Right renal pelvis (tissue), 4 donors: ENCODE measurements at places on chromosomes 2 and 18. TPM values are rescaled to one million over a fixed set of nuclear protein-coding genes. Genes with fewer than 3 reads are reported as not detected.

GRCh38 chr18:77118256-77119090 is 14.1 kb downstream of the MBP start:
- DNase-seq, result no peak

- DNase-seq, result no peak
Observed at GRCh38 chr2:181054843-181055242, 74.4 kb downstream of the UBE2E3 start.

GRCh38 chr2:185384822-185385560 is 353.6 kb upstream of the FSIP2 start:
- no peak for DNase-seq

GRCh38 chr18:74331404-74331803 is 15.8 kb downstream of the C18orf63 start:
- DNase-seq, result no peak

DNA sequence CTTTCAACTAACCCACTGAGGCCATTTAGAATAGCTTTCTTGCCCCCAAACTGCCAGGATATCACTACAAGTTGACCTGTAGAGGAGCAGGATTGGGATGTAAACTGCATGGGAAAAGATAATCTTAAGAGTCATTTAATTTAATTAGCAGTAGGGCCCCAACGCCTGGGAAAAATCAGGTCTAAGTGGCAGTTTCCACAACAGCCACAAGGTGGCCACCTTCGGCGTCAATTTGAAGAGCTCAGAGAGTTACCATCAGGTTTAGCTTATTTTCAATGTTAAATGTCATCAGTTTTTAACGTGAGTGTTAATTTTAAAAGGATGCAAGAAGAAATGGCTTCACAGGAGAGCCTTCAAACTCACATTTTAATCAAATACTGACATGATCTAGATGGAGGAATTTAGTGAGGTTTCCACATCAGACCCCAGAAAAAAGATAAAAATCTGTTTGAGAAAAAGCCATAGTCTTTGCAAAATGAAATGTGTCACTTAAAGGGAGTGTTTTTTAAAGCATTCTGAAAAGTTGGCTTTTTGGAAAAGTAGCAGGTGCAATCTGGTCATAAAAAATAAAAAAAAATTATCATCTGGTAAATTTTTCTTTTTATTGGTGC is 77.3 kb upstream of the UPP2 start:
- no peak for DNase-seq

DNA sequence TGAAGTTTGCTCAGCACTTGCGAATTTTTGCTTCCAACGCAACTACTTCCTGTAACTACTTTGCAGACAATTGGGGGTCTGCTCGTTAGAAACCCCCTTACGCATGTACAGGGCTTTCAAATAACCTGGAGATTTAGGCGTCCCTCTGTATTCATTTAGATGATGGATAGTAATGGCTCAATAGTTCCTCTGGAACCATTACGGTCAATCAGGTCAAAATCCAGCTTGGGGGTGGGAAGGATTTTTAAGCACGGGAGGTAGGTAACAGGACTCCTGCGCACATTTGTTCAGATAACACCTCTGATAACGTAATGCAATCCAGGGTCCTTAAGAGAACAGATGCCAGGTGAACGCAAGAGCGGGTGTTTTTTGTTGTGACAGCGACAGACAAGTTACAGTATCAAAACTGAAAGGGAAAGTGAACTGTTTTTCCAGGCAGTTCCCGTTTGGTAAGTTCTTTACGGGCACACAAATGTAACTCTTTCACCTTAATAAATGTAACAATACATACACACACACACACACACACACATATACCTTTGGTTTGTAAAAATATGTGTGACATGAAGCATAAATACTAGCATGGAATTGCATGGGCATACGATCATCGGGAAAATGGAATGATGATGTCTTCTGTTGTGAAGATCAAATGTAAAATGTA is 3.8 kb upstream of the OSR1 start:
- DNase-seq, result no peak

- no peak for DNase-seq
Observed at GRCh38 chr2:166230724-166231070, 102.9 kb upstream of the SCN1A start.

GRCh38 chr2:138329162-138329561 is 172.4 kb upstream of the SPOPL start:
- no peak for DNase-seq

- no peak for DNase-seq
Observed at GRCh38 chr2:235563056-235563910, 69.4 kb downstream of the AGAP1 start.

- no peak for DNase-seq
Observed at GRCh38 chr2:55672630-55673029, 21.0 kb downstream of the PNPT1 start.

GRCh38 chr18:47929681-47930198 is 719 bp downstream of the SMAD2 start:
- no peak for DNase-seq

Gene MAP3K19
- polyA plus RNA-seq, result 0.60 TPM

Gene ING5
- 41.1 TPM for polyA plus RNA-seq

Gene ABCB11
- not detected for polyA plus RNA-seq

Gene KYNU
- polyA plus RNA-seq, result 6.1 TPM

Gene COA5
- 85.8 TPM for polyA plus RNA-seq

Gene MC5R
- polyA plus RNA-seq, result 0.16 TPM

Gene QPCT
- 16.5 TPM for polyA plus RNA-seq
